ENCODE measurements at places on chromosomes 2 and 18.

- DNase-seq: no peak
Measured at GRCh38 chr2:219207884-219208740, 1.5 kb downstream of the ZFAND2B start.

DNA sequence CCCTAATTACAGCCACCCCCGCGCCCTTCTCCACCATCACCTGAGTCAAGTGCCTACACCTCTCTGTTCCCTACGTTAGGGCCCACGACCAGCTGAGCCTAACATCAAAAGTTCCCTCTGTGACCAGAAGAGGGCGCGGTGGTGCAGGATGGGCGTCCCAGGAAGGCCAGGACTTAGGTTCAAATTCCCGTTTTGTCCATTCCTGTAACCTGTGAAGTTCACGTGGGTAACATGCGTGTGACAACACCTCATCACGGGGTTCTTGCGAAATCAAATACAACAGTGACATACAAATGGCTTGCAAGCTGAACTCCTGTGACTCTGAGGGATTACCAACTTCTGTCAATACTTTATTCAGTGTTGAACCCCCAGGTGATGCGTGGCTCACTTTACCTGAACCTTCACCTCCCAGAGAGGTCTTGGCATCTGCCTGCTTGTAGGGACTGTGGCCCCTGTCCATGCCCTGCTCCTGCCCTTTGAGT lies 207.9 kb downstream of the ARL4C start:
- peak; percentile 77 for DNase-seq

DNA sequence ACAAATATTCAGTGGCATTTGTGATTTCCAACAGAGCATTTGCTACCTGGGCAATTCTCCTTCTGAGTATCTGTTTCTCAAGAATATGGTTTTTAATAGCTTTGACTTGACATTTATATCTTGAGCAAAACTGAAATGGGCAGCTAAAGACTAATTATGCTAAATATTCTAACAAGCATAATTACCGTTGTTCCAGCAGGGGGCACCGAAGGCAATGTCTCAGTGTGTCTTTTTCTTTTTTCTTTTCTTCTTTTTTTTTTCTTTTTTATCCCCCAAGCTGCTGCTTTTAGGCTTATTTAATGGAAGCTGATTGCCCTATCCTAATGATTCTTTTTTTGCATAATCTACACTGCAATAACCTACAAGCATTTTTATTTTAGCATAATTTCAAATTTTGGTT lies 138.9 kb upstream of the NABP1 start:
- DNase-seq: no peak

DNA sequence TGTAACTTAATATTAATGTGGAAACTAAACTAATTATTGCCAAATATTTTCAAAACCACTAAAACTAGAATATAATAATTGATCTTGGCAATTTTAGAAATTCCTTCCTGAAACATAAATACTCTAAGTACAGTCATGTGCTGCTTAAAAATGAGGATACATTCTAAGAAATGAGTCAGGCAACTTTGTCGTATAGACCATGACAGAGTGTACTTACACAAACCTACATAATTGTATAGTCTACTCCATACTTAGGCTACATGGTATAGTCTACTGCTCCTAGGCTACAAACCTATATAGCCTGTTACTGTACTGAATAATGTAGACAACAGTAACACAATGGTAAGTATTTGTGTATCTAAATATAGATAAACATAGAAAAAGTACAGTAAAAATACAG lies 27.6 kb downstream of the FEZ2 start:
- no peak for DNase-seq

DNA sequence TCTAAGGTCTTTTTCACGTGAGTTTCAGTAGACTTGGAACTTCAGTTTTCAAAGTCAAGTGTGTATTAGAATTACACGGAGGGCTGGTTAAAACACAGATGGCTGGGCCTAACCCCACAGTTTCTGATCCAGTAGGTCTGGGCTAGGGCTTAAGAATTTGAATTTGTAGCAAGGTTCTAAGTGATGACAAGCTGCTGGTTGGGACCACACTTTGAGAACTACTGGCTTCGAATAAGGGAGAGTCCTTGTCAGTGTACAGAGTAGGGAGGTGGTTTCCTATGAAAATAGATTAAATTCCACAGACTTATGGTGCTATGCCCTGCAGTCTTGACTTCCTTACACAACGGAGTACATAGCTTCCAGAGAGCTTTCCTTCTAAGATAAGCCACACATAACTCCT lies 4.5 kb downstream of the RHOB start:
- no peak for DNase-seq

DNA sequence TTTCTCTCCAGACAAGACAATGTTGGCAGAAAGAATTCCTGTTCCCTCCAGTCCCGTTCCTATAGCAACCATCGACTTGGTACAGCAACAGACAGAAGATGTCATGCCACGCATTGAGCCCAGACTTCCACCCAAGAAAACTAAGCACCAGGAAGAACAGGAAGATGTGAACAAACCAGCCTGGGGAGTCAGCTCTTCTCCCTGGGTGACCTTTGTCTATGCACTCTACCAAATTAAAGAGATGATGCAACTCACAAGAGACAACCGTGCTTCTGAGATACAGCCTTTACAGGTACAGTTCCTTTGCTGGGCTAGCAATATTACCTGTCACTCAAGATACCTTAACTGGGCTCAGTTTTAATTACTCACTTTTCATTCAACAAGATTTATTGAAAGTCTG lies 37.1 kb downstream of the NEMP2 start:
- DNase-seq: no peak

GRCh38 chr2:216034065-216034464 lies 20.7 kb upstream of the MREG start:
- peak; percentile 78 for DNase-seq

- no peak for DNase-seq
Measured at GRCh38 chr2:151789055-151789834, 39.0 kb downstream of the ARL5A start.

DNA sequence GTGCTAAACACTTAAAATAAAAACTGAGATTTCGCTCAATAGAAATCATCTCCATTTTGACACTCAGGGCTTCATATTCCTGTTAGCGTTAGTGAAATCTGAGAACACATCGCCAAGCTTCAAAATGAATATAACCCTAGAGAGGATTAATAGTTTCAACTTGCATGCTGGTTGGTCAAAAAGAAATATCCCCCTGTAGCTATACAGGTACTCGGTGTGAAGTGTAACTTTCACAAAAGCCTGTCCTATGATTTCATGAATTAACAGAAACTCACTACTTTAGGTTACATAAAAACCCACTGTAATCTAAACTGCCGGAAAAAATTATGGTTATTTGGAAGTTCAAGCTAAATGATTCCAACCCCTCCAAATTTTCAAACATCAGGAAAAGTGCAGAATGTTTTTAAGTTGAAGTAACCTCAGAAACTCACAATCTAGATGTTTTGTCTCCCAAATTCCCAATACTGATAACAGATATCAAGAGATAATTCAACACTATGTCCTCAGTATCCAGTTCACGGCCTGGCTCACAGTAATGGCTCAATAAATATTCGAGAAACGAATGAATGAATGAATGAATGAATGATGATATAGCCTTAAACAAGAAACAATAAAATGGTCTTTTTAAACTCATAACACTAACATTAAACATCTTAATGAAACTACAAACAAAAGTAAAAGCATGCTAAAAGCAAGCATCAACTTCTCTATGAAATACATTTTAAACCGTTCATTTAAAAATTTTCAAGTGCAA lies 2.5 kb downstream of the TLK1 start:
- no peak for DNase-seq

DNA sequence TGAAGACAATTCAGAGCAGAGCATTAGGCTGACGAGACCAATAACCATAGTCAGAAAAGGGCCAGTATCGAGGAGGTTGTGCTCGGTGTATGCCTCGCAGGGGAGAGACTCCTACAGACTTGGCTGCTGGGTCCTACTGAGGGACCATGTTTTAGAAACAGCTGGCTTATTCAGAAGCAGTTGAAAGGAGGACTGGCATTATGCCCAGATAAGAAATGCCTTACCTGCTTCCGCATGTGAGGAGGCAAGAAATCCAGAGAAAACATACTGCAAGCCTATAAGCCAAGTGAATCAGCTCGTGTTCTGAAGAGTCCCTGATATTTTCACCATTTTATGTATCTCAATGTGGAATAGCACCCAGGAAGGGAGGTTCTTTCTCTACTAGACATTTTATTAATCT lies 434.7 kb downstream of the GRB14 start:
- no peak for DNase-seq

DNA sequence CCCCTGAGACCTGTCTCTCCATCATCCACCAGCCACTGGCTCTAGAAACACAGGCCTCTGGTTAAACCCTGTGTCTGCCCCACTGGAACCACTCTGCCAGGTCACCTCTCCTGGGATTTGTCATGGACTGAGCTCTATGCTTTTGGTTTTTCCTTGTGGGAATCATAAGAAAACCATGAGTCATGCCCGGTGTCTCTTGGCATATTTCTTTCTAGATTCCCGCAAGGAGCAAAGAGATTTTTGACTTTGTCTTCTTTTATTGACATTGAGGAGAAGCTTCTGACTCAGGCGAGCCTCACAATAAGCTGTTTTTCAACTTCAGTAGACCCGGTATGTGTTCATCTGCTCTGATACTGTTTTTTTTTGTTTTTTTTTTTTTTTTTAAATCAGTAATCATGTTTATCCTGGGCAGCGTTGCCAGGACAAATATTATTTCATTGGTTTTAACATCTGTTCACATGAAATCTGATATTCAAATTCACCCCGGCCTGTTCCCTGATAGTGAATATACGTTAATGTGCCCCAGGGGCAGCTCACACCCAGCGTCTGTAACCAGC lies 207.1 kb downstream of the ACKR3 start:
- DNase-seq: no peak

DNA sequence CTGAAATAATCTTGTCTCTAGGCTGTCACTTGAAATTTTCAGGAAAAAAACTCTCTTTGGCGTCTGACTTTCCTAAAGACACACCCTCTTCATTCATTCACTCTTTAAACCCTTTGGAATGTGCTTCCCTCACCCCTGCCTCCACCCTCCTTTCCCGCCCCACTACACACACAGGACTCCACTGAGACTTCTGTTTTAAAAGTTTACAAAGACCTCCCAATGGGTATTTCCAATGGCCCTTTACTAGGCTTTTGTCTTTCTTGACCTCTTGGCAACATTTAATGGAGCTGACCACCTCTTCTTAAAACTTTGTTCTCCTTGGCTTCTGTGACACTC lies 96.1 kb downstream of the RBMS1 start:
- DNase-seq: no peak

DNA sequence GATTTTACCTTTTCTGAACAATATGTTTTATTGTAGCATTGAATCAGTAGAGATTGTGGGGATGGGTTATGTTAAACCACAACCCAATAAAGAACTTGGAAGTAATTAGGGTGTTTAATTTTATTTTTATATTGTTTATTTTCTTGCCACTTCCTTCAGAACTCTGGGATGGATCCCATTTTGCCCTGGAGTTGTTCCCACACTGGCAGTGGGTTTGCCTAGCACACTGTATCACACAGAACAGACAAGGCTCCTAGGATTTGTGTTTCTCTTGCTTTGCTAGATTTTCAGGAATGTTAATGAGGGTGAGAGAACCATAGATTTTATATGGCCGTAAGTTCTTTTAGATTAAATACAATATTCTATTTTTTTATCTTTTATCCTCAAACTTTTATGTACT lies 59.0 kb downstream of the TANK start:
- no peak for DNase-seq

- no peak for DNase-seq
Measured at GRCh38 chr2:84972932-84973331, 2.0 kb downstream of the KCMF1 start.

DNA sequence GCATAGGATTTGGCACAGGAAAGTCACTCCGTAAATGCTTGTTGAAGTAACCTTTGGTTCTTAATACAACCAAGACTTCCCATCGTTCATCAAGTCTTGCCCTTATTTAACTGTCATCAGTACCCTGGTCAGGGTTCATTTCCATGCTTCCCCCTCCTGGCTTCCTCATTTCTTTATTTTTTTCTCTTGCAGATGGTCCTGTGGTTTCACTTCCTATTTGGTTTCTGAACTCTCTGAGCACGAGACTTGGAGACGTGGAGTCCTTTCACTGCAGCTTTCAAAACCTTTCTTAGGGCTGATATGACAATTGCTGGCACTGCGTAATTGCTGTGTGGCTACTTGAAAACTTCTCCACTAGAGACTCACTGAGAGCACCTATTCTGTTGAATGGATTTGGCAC lies 59.9 kb upstream of the PID1 start:
- no peak for DNase-seq

GRCh38 chr2:216504376-216504762 lies 5.7 kb downstream of the RPL37A start:
- DNase-seq: no peak

- no peak for DNase-seq
Measured at GRCh38 chr2:106138543-106139237, 55.4 kb downstream of the UXS1 start.

DNA sequence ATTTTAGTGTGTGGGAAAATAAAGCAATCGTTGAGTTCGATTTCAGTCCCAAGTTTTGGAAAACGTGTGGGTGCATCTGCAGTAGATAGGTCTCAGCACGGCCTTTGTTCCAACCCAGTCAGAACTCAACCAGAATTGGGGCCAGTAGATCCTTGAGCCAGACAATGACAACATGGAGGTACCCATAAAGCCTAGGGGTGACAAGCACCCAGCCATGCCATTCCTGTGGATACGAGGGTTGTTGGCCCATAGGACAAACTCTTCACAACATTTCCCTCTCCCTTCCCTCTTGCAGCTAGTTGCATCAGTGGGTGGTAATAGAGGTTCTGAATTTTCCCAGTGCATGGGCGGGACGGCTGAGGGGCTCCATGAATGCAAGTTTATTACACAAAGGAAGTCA lies 60.1 kb downstream of the ST3GAL5 start:
- DNase-seq: no peak

DNA sequence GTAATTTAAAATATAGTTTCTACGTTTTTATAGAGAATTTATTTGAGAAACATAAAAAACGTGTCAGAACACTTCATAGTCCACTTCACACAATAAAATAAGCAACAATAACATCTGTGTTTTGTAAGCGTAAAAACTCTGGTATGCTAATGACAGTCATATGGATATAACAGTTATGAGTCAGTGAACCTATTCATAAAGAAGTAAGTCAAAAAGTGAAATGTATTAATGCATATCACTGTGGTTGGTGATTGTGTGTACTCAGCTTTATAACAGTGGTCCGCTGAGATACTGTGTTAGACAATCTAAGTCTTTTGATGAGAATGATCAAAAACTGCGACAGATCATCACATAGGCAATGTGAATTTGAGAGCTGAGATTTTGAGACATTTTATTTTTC lies 153.2 kb downstream of the WDR7 start:
- DNase-seq: no peak

DNA sequence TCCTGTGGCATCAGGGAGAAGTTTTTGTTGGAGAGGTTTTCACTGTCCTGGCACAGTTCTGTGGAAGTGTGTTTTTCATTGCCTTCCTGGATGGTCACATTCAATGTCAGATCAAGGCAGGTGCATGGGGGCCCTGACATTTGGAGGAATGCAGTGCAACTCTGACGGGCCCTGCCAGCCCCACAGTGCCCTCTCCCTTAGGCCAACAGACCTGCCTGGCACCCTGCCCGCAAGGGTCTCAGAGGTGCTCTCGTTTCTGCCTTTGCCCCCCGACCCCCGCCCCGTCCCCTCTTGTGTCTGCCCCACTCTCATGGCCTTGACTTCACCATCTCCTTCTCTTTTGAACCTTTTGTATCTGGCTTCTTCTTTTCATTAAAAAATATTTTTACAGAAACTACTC lies 257.2 kb upstream of the HDAC4 start:
- no peak for DNase-seq

- DNase-seq: no peak
Measured at GRCh38 chr2:217469203-217469810, 533.5 kb downstream of the TNS1 start.

GRCh38 chr18:59839931-59840685 lies 59.7 kb upstream of the PMAIP1 start:
- DNase-seq: no peak
